ENCODE measurements at places on chromosomes 4 and X. TPM values are rescaled to one million over a fixed set of nuclear protein-coding genes. Genes with fewer than 3 reads are reported as not detected.

DNA sequence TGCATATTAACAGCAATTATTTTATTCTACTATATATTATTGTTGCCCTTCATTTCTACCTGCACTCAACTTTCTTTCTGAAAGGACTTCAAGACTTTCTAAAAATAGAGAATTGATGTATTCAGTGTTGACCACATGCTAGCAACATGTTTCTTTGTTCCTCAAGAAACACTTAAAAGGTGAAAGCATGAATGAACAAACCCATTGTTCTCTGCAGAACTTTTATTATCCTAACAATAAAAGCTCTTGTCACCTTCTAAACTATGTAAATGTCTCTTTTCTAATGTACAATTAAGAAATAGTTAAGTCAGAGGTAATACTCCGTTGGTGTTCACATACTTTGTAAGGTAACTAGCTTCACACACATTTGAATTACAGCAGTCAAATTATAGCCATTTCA is 638.7 kb downstream of the FSTL5 start:
- DNase-seq = no peak

The HELQ gene
- 12.0 TPM for total RNA-seq

- no peak for DNase-seq
These were observed 7.3 kb upstream of the TMEM185A start for GRCh38 chrX:149638860-149639259.

GRCh38 chrX:85851418-85851817 is 195.9 kb downstream of the CHM start:
- DNase-seq = no peak

The MAGEA8 gene
- total RNA-seq = not detected

- no peak for DNase-seq
These were observed 35.7 kb downstream of the DIPK2B start for GRCh38 chrX:45164995-45165394.

DNA sequence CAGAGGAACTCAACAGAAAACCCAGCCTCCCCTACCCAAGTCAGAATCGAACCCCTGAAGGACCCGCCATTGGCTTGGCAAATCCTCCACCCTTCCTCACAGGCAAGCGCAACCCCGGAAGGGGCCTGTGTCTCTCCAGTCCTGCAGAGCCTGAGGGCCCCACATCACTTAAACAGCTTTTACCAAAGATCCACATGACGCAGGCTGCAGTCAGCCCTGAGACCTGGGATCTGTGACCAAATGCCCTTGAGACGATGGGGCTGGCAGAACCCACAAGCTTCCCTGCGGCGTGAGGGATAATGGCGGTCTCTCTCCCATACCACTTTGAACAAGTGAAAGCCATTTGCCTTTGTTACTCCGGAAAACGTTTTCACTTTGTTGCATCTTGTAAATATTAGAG is 54.9 kb downstream of the ACOX3 start:
- no peak for DNase-seq

DNA sequence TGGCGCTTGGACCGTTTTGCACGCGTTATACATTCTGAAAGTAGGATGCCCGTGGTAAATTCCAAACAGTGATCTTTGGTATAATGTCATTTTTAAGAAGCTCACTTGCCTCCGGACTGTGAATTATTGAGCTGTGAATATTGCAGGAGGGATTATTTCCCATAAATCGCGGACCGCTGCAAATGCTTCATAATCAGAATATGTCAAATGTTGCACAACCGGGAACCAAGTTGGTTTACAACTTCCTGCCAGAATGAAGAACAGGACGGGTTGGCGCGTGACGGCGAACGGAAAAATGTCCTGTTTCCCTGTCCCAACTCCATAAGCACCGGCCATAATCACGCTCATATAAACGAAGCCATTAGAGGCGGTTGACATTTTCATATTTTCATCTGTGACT is 67.6 kb downstream of the SHOX start:
- peak; percentile 37 for DNase-seq

- DNase-seq = no peak
These were observed 94.1 kb upstream of the ACSL4 start for GRCh38 chrX:109826954-109827708.

DNA sequence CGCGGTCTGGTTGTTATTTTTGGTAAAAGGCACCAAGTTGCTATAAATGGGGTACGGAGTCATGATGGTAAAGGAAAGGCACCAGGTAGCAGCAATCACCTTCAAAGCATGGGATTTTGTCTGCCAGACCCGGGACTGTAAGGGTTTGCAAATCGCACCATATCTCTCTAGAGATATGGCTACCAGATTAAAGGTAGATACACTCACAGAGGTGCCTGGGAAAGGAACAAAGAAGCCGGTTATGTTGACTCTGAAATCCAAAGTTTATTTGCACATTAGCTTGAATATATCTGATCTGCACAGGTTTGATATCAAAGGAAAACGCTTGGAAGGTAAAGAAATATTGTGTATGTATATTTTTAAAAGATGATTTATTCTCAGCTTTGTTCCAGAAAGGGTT is 4.6 kb downstream of the CCKAR start:
- no peak for DNase-seq

The ETDA gene
- total RNA-seq = not detected

GRCh38 chrX:140091125-140091886 is 126.0 kb upstream of the CXorf66 start:
- DNase-seq = no peak

DNA sequence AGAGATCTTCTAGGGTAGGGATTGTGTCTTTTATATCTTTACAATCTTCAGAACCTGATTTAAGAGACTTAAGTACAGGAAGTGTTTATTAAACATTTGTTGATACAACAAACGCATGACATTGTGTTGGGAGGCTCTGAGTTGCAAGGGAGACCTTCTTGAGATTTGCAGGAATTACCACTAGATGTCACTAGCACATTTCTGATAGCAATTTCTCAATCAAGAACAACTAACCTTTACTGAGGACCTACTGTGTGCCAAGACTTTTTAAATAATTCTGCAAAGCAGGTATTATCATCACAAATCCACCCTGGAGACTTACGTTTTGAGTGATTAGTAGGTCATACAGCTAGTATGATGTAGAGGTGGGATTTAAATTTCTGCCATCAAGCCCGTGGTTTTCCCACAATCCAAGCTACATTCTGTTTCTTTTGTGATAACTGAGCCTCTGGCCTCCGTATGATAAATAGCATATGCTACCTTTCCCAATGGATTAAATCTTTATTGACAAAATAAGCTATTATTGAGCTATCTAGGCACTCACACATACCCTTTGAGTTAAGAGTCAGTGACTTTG is 986.0 kb downstream of the CCSER1 start:
- no peak for DNase-seq

- no peak for DNase-seq
These were observed 41.1 kb upstream of the FAM9C start for GRCh38 chrX:13085526-13085925.

DNA sequence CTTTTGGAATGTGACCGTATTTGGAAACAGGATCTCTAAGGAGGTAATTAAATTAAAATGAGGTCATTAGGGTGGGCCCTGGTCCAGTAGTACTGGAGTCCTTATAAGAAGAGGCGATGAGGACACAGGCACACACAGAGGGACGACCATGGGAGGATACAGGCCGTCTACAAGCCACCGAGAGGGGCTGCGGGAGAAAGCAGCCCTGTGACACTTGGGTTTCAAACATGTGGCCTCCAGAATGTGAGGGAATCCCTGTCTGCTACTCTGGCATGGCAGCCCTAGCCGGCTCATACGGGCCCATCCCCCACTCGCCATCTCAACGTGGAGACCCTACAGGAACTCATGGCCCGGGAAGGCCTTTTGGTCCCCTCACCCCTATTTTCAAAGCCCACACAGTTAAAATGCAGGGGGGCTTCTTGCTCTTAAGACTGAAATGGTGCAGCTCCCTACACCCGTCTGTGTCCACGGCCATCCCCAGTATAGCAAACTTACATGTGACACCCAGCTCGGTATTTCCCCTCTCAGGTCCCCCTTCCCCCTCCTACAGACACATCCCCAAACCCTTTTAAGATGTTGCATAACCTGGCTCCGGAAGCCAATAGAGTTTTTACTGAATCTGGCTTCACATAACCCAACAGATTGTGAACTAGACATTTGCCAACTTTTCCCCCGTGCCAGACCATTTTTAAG is 124.1 kb upstream of the TBL1X start:
- DNase-seq = no peak

- no peak for DNase-seq
These were observed 117.3 kb downstream of the CHM start for GRCh38 chrX:85930099-85930498.

GRCh38 chr4:145933134-145933533 is 5.5 kb downstream of the ZNF827 start:
- no peak for DNase-seq

The TCEAL8 gene
- 106 TPM for total RNA-seq

GRCh38 chr4:179981161-179981560 is 2262.0 kb upstream of the TENM3 start:
- DNase-seq = no peak

GRCh38 chr4:37757121-37757520 is 69.4 kb upstream of the PGM2 start:
- no peak for DNase-seq

DNA sequence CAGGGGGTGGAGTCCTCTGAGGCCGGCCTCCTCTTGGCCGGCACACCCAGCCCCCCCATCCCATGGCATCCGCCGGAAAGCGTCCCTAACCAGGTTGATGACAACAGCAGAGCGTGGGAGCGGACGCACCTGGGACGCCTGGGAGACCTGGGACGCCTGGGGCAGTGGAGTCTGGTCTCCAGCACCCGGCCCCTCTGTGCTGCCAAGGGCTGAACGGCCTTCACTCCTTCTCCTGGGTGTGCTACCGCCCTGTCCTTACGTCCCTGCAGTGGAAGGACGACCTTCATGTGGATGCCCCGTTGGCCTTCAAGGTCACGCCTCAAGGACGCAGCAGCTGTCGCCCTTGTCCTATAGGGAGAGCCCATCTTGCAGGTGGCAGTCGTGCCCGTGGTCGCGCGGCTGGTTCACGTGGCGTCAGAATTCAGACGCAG is 26.9 kb downstream of the NKX1-1 start:
- no peak for DNase-seq

DNA sequence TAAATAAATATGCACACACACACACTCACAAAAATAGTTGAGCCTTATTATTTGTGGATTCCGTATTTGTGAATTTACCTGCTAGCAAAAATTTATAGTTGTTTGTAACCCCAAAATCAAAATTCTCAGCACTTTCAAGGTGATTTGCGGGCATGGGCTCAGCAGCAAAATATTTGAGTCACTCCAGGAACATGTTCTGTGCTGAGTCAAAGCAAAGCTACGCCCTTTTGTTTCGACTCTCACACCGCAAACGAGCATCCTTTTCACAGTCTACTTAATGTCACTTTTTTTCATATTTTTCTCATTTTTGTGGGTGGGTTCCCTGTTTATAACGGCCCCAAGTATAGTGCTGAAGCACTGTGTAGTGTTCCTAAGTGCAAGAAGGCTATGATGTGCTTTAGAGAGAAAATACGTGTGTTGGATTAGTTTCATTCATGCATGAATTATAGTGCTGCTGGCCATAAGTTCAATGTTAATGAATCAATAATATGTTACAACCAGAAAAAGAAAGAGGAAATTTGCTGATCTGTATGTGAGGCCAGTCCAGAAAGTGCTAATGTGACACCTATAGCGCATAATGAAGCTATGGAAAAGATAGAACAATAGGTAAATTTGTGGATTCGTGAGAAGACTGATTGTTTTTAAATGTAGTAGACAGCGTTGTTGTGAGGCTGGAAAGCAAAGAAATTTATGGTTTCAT is 723.2 kb upstream of the AGA start:
- no peak for DNase-seq

GRCh38 chr4:94939791-94940519 is 182.2 kb downstream of the BMPR1B start:
- DNase-seq = no peak

The MMAA gene
- 6.1 TPM for total RNA-seq
